ENCODE measurements at places on chromosomes 13 and 19.

DNA sequence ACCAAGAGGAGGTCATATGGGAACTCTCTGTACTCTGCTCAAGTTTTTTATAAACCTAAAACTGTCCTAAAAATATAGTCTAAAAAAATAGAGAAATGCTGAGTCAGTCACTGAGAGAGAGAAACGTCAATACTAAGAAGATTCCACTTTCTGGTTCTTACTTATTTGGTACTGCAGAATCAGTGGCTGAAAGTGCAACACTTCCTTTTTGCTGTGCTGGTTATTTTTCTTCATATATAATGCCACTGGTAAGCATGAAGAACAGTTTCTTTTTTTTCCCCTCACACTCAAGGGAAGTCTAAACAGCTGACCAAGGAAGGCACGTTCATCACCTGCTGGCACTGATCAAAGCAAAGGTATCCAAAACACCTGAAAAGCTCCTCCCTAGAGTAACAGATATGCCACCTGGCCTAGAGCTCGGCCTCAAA is 44.3 kb upstream of the N4BP2L1 start:
- no peak for DNase-seq

- DNase-seq: no peak
Measured at GRCh38 chr13:48925001-48925400, 50.7 kb upstream of the FNDC3A start.

GRCh38 chr19:39996218-39996810 is 546 bp upstream of the ZNF546 start:
- no peak for DNase-seq

DNA sequence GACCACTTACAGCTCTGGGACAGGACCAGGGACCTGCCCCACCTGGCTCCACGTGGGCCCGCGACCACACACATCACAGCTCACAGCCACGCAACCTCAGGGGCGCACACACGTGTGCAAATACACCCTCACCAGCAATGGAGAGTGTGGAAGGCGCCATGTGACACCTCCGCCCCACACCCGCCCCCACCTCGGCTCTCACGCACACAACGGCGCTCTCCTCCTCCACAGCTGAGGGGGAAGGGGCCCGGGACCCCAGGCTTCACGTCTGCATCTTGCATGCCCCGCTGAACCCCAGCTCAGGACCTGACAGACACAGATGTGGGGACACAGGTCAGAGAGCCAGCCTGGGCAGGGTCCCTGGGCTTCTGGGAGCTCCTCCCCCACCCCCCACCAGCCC is 6.4 kb upstream of the SHISA7 start:
- no peak for DNase-seq

DNA sequence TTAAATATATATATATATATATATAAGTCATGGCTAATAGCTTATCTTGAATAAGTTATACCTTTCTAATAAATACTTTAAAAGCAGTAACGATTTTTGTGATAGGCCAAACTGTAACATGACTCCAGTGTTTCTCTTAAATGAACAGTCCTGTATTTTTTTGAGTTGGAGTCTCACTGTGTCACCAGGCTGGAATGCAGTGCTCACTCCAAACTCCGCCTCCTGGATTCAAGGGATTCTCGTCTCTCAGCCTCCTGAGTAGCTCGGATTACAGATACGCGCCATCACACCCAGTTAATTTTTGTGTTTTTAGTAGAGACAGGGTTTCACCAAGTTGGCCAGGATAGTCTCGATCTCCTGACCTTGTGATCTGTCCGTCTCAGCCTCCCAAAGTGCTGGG is 814.2 kb upstream of the SLITRK5 start:
- DNase-seq: peak; percentile 23

DNA sequence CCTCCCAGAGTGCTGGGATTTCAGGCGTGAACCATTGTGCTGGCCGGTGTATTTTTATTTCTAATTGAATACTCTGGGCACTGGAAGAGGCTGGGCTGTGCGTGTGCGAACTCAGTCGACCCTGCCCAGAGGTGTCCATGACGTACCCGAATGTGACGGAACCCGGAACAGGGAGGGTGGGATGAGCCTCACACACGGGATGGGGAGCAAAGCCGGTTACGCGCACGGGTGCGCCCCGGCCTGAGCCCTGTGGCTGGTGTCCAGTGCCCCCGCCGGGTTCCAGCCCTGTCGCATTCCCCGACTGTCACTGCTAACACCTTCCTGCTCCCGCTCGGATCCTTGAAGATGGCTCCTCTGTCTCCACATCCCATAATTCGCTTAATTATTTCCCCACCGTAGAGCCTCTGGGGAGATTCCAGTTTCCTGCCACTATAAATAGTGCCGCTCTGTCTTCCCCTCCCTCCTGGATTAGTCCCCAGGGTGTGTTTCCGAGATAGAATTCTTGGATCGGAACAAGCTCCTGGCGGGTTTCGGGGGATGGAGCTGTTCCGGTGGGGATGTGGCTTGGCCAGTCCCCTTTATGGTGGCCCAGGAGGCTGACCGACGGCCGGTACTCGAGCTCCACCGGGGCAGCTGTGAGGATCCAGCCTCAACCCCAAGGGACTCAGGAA is 22.0 kb downstream of the SBNO2 start:
- DNase-seq: no peak

DNA sequence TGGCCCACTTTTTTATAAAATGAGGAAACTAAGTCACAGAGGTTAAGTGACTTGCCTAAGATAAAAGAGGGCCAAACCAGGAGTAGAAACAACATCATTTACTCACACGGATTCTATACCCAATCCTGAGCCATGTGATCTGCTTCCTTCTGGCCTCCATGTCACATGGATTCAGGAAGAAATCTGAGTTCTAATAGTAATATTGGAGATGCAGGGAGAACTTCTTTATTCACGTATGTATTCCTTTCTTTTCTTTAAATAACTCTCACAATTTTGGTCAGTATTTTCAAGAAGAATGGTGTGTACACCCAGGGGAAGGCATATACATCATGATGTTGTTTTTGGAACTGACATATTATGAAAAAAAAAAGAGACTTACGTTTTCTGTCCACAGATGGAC is 1.8 kb downstream of the POSTN start:
- no peak for DNase-seq

GRCh38 chr19:55464039-55464661 is 401 bp downstream of the C19orf85 start:
- no peak for DNase-seq

DNA sequence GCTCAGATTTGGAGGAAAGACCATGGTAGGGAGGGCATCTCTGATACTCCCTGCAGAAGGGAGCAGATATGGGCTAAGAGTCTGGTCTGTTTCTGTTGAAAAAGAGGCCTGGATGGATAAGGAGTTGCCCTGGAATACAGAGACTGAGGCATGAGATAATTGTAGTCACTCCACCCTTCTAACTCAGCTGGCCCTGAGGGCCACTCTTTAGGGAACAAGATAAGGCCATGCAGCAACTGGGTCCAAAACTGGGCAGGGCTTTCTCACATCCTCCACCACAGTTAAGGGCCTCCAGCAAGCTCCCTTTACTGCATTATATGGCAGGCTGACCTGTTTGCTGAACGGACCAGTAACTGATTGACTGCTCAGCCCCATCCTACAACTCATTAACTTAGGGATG is 1.3 kb downstream of the ZNF749 start:
- DNase-seq: no peak

GRCh38 chr19:16347706-16348105 is 23.1 kb downstream of the KLF2 start:
- no peak for DNase-seq

DNA sequence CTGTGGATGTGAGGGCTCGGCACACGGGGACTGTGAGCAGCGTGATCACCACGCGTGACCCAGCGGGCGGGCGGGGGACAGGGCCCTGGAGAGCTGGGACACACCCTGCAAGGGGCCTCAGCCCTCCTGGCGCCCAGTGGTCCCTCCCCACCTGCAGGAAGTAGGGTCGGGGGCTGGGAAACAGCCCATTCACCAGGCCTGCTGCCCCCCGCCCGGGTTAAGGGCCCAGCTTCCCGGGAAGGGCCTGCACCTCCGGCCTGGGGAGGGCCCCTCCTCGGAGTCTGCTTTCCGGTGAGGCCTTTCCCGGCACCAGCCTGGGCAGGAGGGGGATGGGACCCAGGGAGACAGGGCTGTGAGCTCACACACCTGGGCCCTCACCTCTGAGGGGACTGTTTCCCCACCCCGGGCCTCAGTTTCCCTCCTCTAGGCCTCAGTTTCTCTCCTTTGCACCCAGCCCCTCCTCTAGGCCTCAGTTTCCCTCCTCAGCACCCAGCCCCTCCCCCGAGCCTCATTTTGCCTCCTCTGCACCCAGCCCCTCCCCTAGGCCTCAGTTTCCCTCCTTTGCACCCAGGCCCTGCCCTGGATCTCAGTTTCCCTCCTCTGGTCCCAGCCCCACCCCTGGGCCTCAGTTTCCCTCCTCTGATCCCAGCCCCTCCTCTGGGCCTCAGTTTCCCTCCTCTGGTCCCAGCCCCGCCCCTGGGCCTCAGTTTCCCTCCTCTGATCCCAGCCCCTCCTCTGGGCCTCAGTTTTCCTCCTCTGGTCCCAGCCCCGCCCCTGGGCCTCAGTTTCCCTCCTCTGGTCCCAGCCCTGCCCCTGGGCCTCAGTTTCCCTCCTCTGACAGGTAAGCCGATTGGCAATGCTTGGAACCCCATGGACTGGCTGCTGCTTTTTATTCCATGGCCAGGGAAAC is 1.9 kb upstream of the MADCAM1 start:
- DNase-seq: no peak

DNA sequence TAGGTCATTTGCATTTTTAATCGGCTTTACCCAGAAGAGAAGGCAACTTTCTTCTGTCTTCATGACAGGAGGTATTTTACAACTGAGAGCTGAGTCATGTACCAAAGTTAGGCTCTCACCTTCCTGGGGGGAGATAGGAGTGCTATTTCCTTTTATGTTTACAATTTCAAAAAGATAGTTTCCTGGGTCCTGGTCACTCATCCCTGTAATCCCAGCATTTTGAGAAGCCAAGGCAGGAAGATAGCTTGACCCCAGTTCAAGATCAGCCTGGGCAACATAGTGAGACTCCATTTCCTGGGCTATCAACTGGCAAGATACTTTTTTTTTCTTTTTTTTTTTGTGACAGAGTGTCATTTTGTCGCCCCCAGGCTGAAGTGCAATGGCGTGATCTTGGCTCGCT is 7.6 kb downstream of the LYPD3 start:
- no peak for DNase-seq

GRCh38 chr19:18173054-18173571 is 500 bp upstream of the IFI30 start:
- DNase-seq: no peak

- DNase-seq: no peak
Measured at GRCh38 chr19:2112516-2113320, 16.0 kb downstream of the IZUMO4 start.

DNA sequence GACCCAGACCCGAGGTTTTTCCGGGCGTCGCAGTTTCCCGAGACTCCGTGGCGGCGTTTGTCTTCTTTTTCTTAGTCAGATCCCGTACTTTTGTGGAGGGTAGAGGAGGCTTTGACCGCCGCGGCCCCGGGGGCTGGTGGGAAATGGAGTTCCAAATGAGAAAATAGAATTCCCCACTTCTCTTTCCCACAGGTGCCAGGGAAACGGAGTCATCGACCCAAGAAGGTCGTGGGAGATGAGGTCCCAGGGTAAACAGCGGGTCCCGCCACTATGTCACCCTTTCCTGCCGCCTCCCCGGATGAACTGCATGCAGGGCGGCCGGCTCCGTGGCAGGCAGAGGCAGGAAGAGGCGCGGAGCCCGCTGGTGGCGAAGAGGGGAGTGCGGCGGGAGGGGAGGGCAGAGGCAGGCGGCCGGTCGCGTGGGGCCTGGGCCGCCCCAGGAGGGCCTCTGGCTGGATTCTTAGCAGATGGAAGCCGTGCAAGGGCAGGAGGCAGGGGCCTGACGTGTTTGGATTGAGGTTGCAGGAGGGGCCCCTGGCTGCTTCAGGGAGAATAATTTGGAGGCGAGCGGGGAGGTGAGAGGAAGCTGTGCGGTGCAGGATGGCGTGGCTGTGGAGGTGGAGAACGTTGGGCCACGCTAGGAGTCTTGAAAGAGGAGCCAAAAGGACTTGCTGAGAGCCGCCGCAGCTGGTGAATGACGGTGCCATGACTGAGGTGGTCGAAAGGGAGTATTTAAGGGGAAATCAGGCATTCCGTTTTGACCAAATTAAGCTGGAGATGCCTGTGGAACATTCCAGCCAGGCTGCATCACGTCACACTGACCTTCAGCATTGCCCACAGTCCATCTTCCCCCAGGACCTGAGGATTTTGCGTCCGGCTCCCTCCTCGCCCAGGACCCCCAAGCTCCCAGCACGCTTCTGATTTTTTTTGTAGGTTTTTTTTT is 11.7 kb downstream of the CYTH2 start:
- DNase-seq: no peak

DNA sequence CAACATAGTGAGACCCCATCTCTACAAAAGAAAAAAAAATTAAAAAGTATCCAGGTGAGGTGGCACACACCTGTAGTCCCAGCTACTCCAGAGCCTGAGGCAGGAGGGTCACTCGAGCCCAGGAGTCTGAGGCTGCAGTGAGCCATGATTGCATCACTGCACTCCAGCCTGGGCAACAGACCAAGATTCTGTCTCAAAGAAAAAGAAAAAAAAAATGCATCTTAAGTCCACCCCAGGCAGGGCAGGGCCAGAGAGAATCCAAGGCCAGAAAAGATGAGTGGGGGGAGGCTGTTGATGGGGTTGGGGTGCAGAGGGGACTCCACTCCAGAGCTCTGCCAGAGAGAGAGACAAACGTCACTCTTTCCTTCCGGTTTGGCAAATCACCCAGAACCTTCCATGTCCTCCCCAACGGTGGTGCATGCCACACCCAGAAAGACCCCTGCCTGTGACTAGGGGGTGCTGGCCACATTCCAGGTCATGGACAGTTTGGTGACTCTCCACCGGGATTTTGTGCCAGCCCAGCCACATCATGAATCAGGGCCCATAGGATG is 431 bp downstream of the FUT3 start:
- DNase-seq: peak; percentile 78

DNA sequence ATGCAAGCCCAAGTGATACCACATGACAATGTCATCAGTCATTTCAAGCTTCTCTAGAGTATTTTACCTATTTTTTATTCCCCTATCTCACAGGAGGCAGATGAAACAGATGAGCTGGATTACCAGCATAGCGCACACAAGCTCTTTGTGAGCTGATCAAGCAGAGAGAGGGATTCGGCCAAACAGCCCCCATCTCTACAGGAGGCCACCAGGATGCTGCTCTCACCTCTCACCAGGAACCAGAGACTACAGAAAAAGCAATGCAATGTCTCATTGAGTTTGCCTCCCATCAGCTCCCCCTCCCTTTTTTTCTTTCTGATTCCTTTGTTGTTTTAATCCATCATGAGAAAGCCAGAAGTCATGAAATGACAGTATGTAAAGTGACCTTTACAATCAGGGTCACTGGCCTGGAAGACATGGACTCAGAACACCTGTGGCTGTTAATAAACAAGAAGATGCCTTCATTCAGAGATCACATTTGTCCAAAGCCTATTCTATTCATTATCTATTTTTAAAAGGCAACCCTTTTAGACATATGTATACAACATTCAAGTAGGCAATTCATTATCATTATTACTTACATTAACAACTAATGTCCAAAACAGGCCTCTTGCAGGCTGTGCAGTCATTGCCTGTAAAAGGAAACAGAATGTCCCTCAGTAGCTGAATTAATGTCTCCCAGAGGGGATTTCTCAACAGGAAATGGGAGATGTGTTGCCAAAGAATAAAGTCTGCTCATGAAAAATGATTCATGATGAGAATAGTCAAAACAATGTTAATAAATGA is 656.6 kb downstream of the TBC1D4 start:
- peak; percentile 88 for DNase-seq

- peak; percentile 94 for DNase-seq
Measured at GRCh38 chr19:2478278-2478755, 2.4 kb downstream of the GADD45B start.
